ENCODE measurements at places on chromosomes 13 and 19.

GRCh38 chr13:24495151-24495729 is 17.3 kb downstream of the PARP4 start:
- no peak for DNase-seq

GRCh38 chr19:39867133-39867532 is 21.0 kb upstream of the FBL start:
- no peak for DNase-seq

DNA sequence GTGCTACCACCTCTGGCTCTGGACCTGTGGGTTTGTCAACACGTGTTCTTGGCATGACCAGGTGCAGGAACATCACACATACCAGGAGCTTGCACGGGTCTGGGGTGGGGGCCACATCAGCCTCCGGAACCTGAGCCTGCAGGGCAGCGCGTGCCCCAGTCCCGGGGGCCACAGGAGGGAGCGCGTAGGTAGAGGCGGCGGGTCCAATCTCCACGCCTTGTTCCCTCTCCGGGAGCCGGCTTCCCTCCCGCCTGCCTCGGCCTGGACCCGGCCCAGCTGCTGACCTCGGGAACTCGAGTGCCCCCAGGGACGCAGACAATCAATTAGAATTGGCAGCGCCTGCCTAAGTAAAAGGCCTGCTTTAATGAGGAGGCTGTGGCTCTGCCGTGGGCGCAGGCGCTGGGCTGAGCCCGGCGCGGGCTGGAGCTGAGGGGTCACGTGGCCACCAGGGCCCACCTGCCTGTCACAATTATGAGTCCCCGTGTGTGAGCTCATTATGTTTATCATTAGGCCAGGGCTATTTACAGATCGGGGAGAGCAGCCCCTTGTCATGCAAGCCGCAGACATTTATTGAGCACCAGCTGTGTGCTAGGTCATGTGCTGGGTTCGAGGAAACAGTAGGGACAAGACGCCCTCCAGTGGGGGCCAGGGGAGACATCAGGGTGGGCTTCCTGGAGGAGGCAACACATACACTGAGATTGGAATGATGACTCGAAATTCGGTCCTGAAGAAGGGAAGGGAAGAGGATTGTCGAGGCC is 32.2 kb upstream of the TNFAIP8L1 start:
- no peak for DNase-seq

- DNase-seq, result peak; percentile 52
Observed at GRCh38 chr19:38224014-38224862, at the start of gene DPF1. Gene DPF1, minus strand, starts transcription at chr19:38224222. Its CDS starts 80 bp downstream, at chr19:38224142.

DNA sequence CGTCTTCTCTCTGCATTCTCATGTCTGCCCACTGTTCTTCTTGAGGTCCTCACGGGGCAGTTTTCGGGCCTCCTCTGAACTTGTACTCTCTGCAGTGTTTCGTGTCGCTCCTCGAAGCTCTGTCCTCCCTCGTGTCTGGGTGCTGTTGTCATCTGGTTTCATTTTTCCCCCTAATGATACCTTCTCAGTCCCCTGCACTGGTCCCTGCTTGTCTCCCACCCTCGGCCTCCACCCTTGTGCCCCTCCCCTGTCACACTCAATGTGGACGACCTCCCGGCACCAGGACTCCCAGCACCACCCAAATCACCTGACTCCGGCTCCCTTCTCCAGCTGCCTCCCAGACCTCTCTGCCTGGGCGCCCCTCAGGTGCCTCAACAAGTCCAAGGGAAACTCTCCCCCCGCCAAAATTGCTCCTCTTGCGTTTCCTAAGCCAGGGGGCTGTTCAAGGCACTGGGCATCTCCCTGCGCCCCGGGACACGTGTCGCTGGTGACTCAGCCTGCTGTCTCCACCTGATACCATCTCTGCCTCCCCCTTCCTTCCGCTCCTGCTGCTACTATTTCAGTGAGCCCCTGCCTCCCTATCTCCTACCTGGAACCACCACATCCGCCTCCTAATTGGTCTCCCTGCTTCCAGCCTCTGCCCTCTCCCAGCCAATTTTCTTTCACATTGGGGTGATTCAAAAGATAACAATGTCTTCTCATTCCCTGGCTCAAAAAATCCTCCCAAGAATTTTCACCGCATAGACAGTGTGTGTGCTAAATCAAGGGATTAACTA is 49.5 kb downstream of the RFX2 start:
- DNase-seq, result peak; percentile 23

- no peak for DNase-seq
Observed at GRCh38 chr19:54002495-54003315, 11.3 kb downstream of the CACNG6 start.

- DNase-seq, result no peak
Observed at GRCh38 chr13:26853323-26853722, 92.7 kb upstream of the GPR12 start.

DNA sequence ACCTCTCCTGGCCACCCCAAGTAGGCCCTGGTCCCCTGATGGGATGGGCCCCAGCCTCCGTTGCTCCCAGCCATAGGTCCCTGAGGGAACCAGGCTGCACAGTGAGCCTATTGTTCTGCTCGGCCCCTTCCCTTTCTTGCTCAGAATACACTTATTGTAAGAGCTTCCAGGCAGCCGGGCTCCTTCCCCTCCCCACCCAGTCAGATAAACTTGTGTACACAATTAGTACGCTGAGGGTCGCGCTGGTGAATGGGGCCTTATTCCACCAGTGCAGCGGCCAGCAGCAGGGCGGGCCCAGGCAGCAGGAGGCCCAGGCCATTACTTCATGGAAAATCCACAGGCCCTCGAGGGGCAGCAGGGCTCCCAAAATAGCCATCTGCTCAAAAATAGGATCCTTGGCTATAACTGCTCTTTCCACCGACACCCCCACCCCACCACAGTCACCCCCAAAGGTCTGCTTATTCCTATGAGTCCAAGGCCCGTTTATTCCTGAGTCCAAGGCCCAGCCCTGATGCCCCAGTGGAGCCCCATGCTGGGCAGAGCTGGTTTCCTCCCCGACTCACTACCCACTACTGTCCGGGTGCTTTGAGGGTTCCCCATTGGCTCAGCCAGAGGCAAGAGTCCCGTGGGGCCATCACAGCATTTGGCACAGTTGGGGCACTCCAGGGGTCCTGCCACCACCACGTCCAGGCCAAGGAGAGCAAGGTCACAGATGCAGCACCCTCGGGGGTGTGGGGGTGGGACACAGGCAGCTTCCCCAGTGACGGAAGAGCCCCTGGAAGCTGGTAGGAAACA is 22.1 kb downstream of the CAPN12 start:
- DNase-seq, result no peak

GRCh38 chr13:112998521-112999280 is 29.7 kb downstream of the MCF2L start:
- DNase-seq, result no peak

DNA sequence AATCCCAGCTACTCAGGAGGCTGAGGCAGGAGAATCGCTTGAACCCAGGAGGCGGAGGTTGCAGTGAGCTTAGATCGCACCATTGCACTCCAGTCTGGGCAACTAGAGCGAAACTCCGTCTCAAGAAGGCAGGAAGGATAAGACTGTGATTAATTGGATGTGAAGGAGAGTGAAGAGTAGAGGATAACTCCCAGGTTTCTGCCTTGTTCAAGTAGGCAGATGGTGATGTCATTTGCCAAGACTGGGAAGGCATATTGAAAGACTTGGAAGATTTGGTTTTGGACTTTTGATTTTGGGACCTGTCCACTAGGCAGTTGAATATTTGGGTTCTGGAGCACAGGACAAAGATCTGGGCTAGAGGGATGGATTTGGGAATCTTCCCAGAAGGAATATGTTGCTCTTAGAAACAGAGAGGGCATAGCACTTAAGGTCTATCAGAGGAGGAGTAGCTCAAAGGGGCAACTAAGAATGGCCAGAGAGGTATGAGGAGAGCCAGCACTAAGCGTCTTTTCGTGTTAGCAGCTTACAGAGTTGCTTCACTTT is 20.0 kb downstream of the GARRE1 start:
- DNase-seq, result no peak

DNA sequence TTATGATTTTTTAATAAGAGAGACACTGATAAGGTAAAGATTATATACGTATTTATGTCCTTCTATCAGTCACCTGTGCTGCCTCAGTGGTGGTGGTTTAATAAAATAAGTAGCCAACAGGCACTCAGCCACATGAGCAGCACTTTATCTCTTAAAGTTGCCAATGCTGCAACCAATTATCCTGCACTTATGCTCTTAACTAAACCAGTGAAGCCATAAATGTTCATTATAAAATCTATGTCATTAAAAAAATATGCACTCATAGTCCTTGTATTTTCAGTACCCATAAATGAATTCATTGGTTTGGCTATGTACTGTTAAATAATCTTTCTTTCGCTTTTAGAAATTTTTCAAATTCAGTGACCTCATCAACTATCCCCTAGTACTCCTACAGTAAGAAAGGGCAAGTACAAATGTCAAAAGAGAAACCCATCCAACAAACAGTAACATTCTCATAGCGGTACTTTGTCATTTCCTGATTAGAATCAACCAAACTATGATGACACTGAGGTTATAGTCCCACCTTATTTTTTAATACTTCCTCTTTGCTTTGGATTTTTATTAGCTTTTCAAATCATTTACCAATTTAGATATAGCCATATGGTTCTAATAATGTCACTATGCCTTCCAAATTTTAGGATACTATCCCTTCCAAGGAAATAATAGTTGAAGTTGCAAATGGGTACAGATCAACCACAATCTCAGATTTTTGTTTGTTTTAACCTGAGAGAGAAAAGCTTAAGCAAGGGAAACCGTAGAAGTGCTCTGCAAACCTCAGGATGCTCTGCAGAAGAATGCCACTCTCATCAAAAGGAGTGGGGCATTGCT is 190.9 kb downstream of the KLF12 start:
- no peak for DNase-seq

- DNase-seq, result no peak
Observed at GRCh38 chr19:1086613-1087012, 8.6 kb downstream of the POLR2E start.

GRCh38 chr13:64684685-64685431 is 2545.3 kb downstream of the PCDH9 start:
- no peak for DNase-seq

Measured in stimulated activated CD4-positive, alpha-beta T cell treated with anti-CD3 and anti-CD28 coated beads, Interleukin-2, amount 100 ng/mL, for 48 hours (primary cell).